H1 (cell line): ENCODE measurements at places on chromosomes 2 and 18. TPM values are rescaled to one million over a fixed set of nuclear protein-coding genes. Genes with fewer than 3 reads are reported as not detected.

MGAT4A gene
- polyA plus RNA-seq, result 0.88 and 1.4 TPM in 2 replicates

PTH2R gene
- 0.25 and 0.38 TPM in 2 replicates for polyA plus RNA-seq

CLHC1 gene
- polyA plus RNA-seq, result 2.3 and 2.6 TPM in 2 replicates

MYO5B gene
- polyA plus RNA-seq, result 5.1 and 7.7 TPM in 2 replicates

AQP4 gene
- 0.96 and 2.8 TPM in 2 replicates for polyA plus RNA-seq

CNOT9 gene
- polyA plus RNA-seq, result 64.3 and 79.3 TPM in 2 replicates

COL6A3 gene
- 1.2 and 1.9 TPM in 2 replicates for polyA plus RNA-seq

CENPA gene
- polyA plus RNA-seq, result 17.6 and 19.4 TPM in 2 replicates

CHST9 gene
- polyA plus RNA-seq, result 1.8 and 3.2 TPM in 2 replicates

POTEI gene
- polyA plus RNA-seq, result 0.19 and 0.20 TPM in 2 replicates
